ENCODE measurements at places on chromosomes 3 and 15. TPM values are rescaled to one million over a fixed set of nuclear protein-coding genes. Genes with fewer than 3 reads are reported as not detected.

GRCh38 chr3:186511702-186512101 lies 32.5 kb downstream of the CRYGS start:
- peaks cover 15% of the 10 kb centered on the region for H3K4me1 ChIP-seq
- H3K36me3 ChIP-seq = no peaks in the 10 kb centered on the region
- no peak overlapping the region for H3K27ac ChIP-seq
- no peak for DNase-seq
- peaks cover 1% of the 10 kb centered on the region for H3K27me3 ChIP-seq

DNA sequence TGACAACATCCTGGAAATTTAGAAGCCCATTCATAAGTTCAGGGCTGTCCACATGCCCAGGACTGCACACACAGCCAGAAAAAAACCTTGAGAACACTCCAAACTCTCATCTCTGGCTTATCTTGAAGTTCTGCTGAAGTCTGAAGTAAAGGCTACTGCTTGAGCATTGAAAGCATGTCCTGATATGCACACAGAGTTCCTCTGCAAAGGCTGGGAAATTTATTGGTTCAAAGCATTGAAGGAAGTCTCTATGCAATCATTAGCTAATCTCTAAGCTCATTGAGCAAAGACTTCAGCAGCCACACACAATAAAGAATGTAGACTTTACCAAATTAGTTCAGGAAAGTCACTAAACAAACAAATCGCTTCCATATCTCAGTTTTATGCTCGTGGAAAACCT lies 162.0 kb upstream of the STT3B start:
- peak; percentile 86 for DNase-seq
- no peak overlapping the region for H3K4me3 ChIP-seq

- H3K4me1 ChIP-seq = peaks cover 22% of the 10 kb centered on the region
- H3K27me3 ChIP-seq = peaks cover 5% of the 10 kb centered on the region
- no peaks in the 10 kb centered on the region for H3K36me3 ChIP-seq
- peak overlapping the region; percentile 83 for H3K4me3 ChIP-seq
- peak; percentile 11 for DNase-seq
- no peak overlapping the region for H3K27ac ChIP-seq
Observed at GRCh38 chr15:82950746-82951370, 1.7 kb downstream of the HOMER2 start.

- no peak for DNase-seq
- H3K27me3 ChIP-seq = no peaks in the 10 kb centered on the region
- H3K36me3 ChIP-seq = 0 out of 3 replicates have a peak, but pooled peaks cover 2% of the 10 kb centered on the region
- peak overlapping the region; percentile 89 for H3K4me3 ChIP-seq
- H3K27ac ChIP-seq = peak overlapping the region; percentile 90
- H3K4me1 ChIP-seq = peaks cover 43% of the 10 kb centered on the region
Observed at GRCh38 chr3:49428752-49429080, 408 bp downstream of the NICN1 start.

DNA sequence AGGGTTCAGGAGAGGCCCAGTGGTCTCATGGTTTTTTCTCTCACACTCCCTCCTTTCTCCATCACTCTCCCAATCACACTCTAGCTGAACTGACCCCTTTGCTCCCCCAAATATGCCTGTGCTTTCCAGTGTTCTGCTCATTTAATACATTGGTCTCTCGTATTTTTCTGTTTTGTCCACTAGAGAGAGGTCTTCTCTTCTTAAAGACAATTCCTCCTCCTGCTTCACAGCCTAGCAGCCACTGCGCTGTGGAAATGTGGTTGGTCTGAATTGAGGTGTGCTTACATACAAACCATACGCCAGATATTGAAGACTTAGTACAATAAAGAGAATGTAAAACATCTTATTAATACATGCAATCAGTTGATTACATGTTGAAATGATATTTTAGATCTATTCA lies 60.6 kb upstream of the XCR1 start:
- no peaks in the 10 kb centered on the region for H3K36me3 ChIP-seq
- 0 out of 2 replicates have a peak, but pooled peaks cover 8% of the 10 kb centered on the region for H3K4me1 ChIP-seq
- H3K27me3 ChIP-seq = no peaks in the 10 kb centered on the region
- H3K4me3 ChIP-seq = no peak overlapping the region

DNA sequence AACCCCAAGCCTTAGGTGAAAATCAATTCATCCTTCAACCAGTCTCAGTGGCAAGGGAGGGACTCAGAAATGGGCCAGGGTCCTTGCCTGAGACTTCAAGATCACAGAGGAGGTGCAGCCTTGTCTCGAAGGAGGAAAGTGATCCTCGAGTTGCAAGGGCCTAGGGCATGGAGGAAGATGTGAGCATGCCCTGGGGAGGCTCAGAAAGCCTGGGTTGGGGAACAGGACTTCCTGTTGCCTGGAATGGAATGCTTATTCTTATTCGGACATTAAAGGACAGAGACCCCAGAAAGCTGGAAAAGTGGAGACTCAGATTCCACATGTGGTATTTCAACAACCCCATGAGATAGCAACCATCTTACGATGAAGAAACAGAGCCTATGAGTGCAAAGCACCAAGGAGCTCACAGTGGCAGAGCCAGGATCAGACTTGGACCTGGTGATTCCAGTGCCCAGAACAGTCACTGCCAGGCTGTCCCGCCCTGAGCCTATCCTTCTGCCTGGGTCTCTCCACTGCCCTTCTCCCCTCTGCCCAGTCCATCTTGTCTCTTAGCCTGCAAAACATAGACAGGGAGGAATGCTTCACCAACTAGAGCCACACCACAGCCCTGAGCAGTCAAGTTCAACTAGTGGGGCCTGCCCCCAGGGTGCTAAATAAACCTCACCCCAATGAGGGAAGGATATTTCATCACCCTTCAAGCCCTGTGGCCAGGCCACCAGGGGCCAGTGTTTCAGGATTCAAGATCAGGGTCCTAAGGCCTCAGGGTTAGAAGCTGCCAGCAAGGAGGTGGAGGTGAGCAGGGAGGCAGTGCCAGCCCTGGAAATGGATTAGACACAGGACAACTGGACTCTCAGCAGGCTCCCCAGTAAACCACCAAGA lies 21.9 kb downstream of the DAPK2 start:
- H3K27me3 ChIP-seq = peaks cover 1% of the 10 kb centered on the region
- H3K27ac ChIP-seq = no peak overlapping the region
- peaks cover 15% of the 10 kb centered on the region for H3K4me1 ChIP-seq
- no peak for DNase-seq
- no peak overlapping the region for H3K4me3 ChIP-seq
- H3K36me3 ChIP-seq = no peaks in the 10 kb centered on the region

DNA sequence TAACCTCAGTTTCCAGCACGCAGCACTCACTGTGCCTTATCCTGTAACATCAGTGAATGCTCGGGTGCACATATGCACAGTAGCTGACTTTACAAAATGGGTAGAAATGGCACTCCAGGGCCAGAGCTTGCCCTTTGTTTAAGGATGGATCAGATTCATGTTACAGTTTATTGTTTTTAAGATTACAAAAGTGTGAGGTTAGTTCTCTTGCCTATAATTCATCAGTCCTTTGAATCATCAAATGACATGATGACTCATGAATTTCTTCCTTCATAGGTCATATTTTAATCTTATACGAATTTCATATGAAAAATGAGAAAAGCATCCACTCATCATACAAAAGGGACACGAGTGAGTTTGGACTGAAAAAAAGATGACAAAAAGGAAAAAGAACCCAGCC lies 545.3 kb downstream of the GBE1 start:
- no peaks in the 10 kb centered on the region for H3K4me1 ChIP-seq
- no peak overlapping the region for H3K27ac ChIP-seq
- no peaks in the 10 kb centered on the region for H3K36me3 ChIP-seq
- no peak for DNase-seq
- no peak overlapping the region for H3K4me3 ChIP-seq

DNA sequence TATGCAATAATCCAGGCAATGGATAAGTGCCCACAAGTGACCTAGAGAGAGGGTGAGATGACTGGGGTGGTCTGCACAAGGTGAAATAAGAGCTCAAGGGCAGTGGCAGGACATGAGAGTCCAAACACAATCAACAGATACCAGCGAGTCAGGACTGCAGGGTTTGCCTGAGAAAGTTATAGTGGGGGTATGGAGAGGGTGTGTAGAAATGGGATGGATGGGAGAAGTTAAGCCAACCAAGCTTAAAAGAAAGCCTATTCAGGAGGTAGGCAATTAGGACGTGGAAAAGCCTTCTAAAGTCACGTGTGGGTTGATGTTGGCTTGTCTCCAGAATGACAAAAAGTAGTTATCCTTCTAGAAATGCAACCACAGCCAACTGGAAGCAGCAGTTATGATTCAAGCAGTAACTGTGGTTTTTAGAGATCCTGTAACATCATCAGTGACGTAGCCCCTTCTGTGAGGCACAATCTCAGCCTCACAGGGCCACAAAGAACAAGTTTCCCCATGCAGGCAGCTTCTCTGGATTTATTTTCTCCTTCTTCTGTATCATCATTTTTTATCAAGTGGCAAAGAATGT lies 56.1 kb downstream of the FAM174B start:
- no peak overlapping the region for H3K27ac ChIP-seq
- DNase-seq = no peak
- no peak overlapping the region for H3K4me3 ChIP-seq
- no peaks in the 10 kb centered on the region for H3K4me1 ChIP-seq
- H3K27me3 ChIP-seq = no peaks in the 10 kb centered on the region

DNA sequence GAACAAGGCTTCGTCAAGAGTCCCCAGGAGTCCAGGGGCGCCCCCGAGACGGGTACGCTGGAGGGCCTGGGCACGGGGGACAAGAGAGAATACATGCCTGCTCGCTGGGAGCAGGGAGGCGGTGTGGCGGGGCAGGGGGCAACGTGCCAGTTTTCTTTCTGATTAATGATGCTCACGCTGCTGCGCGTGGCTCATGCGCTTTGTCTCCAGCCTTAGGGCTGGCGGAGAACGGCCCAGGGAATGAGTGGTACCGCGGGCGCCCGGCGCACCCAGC lies 408 bp upstream of the ARPP21 start:
- H3K36me3 ChIP-seq = no peaks in the 10 kb centered on the region
- peaks cover 4% of the 10 kb centered on the region for H3K27me3 ChIP-seq
- H3K4me3 ChIP-seq = no peak overlapping the region
- DNase-seq = no peak
- H3K4me1 ChIP-seq = no peaks in the 10 kb centered on the region
- H3K27ac ChIP-seq = no peak overlapping the region

DNA sequence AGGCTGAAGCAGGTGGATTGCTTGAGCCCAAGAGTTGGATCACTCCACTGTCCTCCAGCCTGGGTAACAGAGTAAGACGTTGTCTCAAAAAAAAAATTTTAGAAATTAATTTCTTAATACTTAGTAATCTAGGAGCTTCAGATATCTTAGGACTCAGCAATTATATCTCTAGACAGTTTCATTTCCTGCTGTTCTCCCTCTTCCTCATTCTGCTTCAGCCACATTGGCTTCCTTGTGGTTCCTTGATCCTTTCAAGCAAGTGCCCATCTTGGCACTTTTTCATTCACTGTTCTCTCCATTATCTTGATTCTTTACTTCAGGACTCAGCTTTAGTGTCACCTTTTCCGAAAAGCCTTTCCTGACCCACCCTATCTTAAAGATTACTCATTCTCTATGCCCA lies 22.5 kb downstream of the TMEM202 start:
- no peak overlapping the region for H3K27ac ChIP-seq
- H3K27me3 ChIP-seq = no peaks in the 10 kb centered on the region
- peaks cover 1% of the 10 kb centered on the region for H3K4me1 ChIP-seq

GRCh38 chr15:89104172-89104564 lies 15.9 kb downstream of the ABHD2 start:
- peaks cover 3% of the 10 kb centered on the region for H3K36me3 ChIP-seq
- DNase-seq = no peak
- H3K4me3 ChIP-seq = no peak overlapping the region
- no peaks in the 10 kb centered on the region for H3K27me3 ChIP-seq
- H3K27ac ChIP-seq = no peak overlapping the region

DNA sequence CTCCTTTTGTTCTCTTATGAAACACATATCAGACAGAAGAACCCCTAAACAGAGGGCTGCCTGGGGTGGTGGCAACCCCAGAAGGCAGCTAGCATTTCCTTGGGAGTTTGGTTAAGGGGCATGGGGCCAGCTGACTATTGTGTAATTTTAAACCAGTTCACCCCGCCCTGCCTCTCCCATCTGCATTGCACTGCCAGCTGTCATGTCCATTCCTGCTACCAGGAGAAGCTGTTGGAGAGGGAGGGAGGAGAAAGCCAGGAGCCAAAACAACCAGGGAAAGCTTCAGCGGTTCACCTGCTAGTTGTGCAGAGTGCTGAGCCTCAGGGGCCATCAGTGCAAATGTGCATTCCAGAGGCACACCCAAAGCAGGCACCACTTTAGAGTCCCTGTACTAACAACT lies 47.6 kb upstream of the ATP1B3 start:
- H3K36me3 ChIP-seq = no peaks in the 10 kb centered on the region
- H3K27ac ChIP-seq = no peak overlapping the region
- H3K27me3 ChIP-seq = peaks cover 8% of the 10 kb centered on the region
- H3K4me3 ChIP-seq = no peak overlapping the region
- no peak for DNase-seq
- no peaks in the 10 kb centered on the region for H3K4me1 ChIP-seq

DNA sequence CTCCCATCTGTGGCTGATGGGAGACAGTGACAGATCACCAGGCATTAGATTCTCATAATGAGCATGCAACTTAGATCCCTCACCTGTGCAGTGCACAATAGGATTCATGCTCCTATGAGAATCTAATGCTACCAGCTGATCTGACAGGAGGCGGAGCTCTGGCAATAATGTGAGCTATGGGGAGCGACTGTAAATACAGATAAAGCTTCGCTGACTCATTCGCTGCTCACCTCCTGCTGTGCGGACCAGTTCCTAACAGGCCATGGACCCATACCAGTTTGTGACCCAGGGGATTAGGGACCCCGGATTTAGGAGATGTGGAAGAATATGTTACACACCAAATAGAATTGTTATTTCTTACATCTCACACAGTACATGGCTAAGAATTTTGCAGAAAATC lies 6.7 kb downstream of the ARGFX start:
- no peaks in the 10 kb centered on the region for H3K36me3 ChIP-seq
- no peaks in the 10 kb centered on the region for H3K4me1 ChIP-seq
- H3K27me3 ChIP-seq = no peaks in the 10 kb centered on the region
- DNase-seq = peak; percentile 58

DNA sequence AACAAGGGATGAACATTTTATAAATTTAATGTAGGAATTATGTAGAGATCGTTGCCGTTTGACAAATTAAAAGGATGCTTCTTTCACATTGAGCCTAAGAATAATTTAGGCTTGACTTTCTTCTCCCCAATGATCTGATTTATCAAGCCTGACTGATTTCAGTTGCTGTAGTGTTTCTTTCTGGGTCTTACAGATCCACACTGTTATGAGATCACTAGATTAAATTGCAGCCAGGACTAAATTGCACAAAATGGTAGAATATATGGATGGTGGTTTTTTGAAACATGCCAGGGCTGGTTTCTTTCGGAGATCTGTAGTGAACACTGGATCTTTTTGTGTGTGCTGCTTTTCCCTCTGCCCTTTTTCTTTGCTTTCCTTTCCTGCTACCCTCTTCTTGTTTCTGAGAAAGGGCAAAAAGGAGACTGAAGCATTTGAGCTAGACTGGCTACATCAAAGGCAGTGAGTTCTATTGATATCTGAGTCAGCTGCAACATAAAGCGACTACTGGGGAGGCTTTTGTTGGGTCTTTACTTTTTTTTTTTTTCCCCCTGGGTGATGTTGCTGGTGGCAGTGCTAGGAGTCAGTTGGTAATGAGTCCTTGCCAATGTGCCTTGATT lies 83.0 kb downstream of the AKAP13 start:
- no peaks in the 10 kb centered on the region for H3K27me3 ChIP-seq
- H3K27ac ChIP-seq = no peak overlapping the region

WDR49 gene
- 0.04 TPM for total RNA-seq

GPR160 gene
- total RNA-seq = 14.0 TPM

CCK gene
- total RNA-seq = not detected

MYLK gene
- total RNA-seq = 34.9 TPM

CPEB1 gene
- total RNA-seq = 0.07 TPM

ROPN1 gene
- total RNA-seq = not detected

CPNE9 gene
- total RNA-seq = not detected

ARHGAP11A gene
- total RNA-seq = 59.2 TPM

RTP1 gene
- total RNA-seq = not detected

TERC gene
- total RNA-seq = 8.4 TPM

SLC28A2 gene
- 0.08 TPM for total RNA-seq

TMEM212 gene
- not detected for total RNA-seq

GATA2 gene
- total RNA-seq = 4.7 TPM
